BJ (cell line): ENCODE measurements at places on chromosomes 5 and 9.

- no peak for DNase-seq
Measured at GRCh38 chr5:90020575-90021538, 388.7 kb downstream of the CETN3 start.

GRCh38 chr5:56112526-56113121 is 117.9 kb upstream of the IL6ST start:
- DNase-seq: peak; percentile 96

DNA sequence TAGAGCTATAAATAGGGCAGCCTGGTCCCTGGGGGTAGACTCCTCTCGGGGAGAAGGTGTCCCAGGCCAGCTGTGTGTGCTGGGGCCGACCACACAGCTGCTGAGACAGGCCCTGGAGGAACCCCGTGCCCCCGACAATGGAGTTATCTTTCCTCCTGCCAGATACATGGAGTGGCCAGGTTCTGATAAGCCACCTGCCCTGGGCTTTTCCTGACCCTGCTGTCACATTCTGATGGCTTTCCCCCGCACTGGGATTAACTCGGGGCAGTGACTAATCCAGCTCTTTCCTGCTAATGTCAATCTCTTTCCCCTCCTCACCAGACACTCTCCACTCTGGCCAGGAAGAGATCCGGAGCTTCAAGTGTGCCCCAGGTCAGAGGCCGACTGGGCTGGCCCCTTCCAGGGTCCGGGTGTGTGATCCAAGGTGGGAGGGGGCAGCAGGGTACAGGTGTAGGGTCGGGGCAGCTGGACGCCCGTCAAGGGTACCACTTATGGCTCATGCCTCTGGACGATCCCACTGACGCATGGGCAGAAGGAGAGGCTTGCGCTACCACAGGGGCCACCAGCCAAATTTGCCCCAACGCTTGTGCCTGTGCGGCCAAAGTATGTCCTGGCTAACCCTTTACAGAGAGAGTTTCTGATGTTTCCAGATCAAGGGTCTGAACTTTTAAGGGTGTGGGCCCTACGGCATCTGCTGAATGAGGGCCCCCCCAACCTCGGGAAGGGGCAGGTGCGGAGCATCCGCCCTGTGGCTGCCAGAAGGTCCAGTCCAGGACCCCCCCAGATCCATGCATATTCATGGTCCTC is 20.6 kb upstream of the COL5A1 start:
- DNase-seq: no peak

- no peak for DNase-seq
Measured at GRCh38 chr9:126534431-126535186, 79.1 kb upstream of the LMX1B start.

DNA sequence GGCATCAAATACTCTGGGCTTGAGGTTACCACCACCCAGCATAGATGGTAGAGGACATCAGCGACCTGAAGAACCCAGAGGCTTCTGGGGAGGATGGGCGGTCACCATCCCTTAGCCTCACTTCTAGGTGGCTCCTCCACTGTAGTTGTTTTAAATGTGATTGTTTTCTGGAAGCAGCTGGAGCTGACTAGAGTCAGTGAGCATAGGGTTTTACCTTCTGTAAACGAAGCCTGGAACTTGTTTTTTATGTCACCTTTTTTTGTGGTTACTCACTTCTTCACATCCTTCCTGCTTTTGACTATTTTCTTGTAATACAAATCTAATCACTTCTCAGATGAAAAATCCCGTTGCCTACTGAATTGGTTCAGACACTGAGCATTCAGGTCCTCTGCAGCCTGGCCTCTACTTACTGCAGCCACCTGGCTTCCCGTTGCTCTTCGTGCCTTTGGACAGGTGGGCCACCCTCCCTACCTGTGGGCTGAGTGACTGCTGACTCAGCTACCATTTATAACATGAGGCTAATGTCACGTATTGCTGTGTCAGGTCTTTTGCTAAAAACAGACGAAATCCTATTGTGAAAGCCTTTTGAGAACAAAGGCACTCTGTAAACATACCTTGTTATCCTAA is 167.8 kb downstream of the MAN2A1 start:
- DNase-seq: no peak

DNA sequence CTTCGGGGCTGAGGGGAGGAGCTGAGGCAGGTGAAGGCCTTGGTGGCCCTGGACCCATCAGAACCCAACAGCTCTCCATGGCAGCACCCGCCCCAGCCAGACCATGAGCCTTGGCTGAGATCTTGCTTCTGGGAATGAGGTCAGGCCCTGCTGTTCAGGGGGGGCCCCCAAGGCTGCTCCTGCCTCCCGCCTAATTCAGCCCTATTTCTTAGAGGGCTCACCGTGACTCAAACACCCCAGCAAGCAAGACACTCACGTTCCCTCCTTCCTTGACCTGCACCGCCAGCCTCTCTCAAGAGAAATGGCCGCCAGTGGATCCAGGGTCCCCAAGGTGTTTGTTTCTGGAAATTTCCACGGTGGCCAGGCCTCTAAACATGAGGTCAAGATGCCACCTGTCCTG is 61.4 kb upstream of the PPP1R26 start:
- no peak for DNase-seq

GRCh38 chr9:137319739-137320551 is 17.9 kb upstream of the NRARP start:
- no peak for DNase-seq

DNA sequence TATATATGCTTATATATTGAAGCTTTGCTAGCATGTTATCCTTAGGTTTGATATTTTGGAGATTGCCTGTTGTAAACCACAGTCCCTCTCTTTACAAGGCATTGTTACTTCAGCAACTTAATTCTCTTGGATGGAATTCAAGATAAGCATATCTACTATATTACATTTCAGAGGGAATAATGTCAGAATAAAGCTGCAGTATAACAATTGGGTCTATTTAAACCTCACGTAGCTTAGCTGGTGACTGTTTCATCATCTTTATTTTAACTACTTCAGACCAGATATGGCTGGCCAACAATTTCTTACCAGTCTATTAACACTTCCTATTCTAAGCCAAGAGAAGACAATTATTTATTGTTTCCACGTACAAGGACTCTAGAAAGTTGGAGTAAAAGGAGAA is 27.1 kb downstream of the ZCCHC10 start:
- DNase-seq: no peak

- no peak for DNase-seq
Measured at GRCh38 chr9:17757816-17758215, 178.9 kb downstream of the SH3GL2 start.

DNA sequence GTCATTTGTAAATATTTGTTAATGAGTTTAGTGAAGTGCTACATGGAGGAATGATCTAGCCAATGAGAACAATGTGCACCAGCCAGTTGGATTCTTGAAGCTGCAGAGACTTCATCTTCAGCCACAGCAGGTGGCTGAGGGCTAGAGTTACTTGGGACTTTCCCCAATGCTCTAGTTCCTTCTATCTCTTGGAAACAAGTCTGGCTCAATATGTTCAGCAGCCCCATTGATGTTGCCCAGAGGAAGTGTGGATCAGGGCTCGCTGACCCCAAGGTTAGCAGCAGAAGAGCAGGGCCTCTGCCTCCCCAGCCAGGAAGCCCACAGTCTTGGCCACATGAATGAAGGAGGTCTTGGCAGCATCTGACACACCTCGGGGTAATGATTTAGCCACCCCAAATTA is 117.5 kb downstream of the SLC1A3 start:
- DNase-seq: no peak

- DNase-seq: no peak
Measured at GRCh38 chr5:123397538-123397937, 25.7 kb downstream of the CEP120 start.

DNA sequence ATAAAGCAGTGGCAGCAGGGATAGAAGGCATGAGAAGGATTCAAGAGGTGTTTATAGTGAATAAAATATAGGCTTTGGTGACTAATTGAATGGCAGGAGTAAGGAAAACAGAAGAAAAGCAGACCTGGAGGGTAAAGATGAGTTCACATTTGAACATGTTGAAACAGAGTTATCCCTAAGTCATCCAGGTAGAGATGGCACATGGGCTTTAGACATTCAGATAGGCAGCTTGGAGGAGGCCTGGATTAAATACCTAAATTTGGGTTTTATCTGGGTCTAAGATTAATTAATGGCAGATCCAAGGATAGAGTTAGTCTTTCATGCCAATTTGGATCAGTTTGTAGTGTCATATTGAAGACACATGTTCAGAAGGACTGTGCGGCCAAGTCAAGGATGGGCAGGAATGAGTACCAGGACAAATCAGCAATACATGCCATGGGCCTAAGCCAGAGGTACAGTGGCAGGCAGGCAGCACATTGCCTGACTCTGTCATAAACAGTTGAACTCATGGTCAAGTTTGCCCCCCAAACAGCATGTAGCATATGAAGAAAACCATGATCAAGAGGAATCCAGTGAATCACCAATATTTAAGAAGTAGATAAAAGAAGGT is 115.5 kb upstream of the SLC12A2 start:
- DNase-seq: no peak

GRCh38 chr5:83540105-83540504 is 68.6 kb downstream of the VCAN start:
- no peak for DNase-seq

DNA sequence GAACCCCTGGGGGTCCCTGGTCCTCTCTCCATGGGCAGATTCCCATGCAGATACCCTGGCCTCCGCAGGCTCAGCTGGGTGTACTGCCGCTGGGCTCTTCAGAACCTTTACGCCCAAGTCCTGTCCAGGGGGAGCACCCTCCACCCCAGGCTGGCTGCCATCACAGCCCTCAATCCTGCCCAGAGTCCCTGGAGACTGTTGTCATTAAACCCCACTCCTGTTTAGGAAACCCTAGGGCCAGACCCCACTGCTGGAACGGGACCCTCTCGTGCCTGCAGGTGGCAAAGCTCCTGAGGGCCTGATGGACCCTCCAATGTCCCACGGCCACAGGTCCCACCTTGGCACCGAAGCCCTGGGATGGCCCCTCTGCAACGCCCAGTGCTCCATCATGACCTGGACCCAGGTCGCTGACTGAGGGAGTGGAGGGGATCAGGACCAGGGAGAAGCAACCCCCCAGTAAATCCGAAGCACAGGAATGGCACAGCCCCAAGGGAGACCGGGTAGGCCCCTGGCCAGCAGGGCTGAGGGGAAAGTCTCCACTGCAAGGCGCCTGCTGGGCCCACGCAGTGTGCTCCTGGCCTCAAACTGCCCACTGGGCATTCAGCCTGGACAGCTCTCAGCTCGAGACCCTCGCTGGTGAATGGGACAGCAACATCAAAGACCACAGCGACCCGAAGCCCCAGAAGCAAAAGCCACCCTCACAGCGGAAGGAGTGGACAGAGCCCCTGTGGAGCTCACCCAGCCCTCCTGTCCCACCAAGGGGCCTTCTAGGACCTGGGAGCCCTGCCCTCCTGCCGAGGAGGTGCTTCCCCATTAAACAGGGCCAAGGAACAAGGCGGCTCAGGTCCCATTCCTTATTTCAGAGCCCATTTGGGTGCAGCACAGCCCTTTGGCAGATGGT is 8.3 kb downstream of the ZDHHC11B start:
- DNase-seq: no peak

DNA sequence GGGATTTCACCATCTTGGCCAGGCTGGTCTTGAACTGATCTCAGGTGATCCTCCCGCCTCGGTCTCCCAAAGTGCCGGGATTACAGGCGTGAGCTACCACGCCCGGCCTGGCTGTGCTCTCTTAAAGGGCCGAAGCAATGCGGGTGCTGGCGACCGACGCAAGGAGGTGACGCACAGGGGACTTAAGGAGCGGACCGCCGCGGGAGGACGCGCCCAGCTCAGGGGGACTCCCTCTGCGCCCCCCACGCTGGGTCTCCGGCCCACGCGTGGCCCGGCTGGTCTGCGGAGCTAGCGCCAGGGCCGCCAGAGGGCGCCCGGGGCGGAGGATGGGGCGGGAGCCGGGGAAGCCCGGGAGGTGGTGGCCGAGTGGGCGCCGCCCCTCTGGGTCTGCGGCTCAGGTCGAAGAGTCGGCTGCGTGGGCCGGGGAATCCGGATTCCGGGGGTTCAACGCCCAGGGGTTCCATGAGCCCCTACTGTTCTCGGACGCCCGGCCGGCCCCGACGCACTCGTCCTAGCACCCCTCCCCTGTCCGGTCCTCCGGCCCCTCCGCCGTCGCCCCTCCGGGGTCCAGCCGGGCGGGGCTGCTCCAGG is 502 bp upstream of the CERCAM start:
- DNase-seq: no peak

DNA sequence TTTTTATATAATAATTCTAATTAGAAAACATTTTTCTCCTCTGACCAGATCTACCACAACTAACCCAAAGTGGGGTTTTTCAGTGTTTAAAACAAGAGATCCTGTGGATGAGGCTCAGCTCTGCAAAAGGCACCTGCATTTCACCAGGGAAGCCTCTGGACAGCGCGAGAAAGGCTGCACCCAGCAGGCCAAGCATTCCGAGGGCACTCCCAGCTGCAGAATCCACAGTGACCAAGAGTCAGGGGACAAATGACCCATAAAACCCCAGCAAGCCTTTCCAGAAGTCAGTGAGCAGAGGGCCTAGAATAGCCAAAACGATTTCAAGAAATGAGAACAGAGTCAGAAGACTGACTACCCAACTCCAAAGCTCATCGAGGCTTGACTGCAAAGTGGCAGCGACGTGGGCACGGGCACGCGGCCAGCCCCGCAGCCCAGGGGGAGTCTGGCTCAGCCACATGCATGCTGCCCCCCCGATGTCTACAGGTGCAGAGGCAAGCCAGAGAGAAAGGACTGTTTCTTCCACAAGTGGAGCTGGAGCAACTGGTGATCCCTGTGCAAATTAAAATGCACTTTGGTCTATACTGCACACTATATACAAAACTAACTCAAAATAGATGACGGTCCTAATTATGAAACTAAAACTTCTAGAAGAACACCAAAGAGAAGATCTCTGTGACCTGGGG is 26.2 kb downstream of the TPPP start:
- DNase-seq: no peak

DNA sequence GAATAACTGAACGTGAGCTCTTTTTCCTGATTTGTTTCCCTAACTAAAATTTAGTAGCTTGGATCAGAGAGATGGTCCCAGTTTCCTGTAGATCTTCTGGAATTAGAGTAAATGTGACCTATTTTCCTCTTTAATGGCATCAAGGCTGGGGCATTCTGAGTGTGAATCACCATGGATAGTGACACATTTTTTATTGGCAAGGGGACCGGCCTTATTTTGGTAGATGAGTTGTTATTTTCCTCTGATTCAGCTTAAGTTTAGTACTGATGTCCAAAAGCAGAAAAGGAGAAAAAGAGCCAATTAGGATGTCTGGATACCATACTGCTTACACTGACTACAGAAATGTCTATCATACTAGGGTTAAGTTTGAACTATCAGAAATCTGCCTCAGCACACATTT is 68.1 kb downstream of the RNF38 start:
- peak; percentile 10 for DNase-seq

GRCh38 chr5:143120460-143121134 is 282.9 kb downstream of the NR3C1 start:
- DNase-seq: no peak

GRCh38 chr9:94250456-94250855 is 8.6 kb upstream of the ZNF169 start:
- DNase-seq: no peak

- DNase-seq: no peak
Measured at GRCh38 chr9:98942906-98943681, 613 bp upstream of the COL15A1 start.

- DNase-seq: no peak
Measured at GRCh38 chr9:93830606-93831005, 124.5 kb downstream of the BARX1 start.
